Epithelial cell of prostate (primary cell): ENCODE measurements at places on chromosomes 6 and 20.
A peak's percentile ranks its signal among the peaks of the same experiment; 100 is the strongest.

- DNase-seq: no peak
These were observed at the start of gene NKX2-4 for GRCh38 chr20:21397341-21398108. NKX2-4 (minus strand) TSS chr20:21397526; CDS start chr20:21397399, 127 bp downstream.

DNA sequence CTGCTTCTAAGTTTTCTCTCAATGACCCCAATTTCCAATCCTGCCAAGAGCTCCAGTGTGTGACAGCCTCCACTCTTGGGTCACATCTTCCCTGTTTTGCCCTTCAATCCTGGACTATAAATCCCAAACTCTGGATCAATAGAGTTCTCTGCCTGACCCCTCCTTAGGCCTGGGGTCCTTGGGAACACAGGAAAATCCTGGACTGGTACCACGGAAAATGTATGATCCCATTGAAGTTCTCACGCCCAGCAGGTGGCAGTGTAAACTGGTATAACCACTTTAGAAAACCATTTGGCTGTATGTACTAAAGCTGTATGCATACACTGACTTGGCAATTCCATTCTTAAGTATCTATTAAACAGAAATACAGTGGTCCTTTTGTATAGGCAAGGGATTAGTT lies 98.0 kb downstream of the SNAP25 start:
- DNase-seq: no peak

DNA sequence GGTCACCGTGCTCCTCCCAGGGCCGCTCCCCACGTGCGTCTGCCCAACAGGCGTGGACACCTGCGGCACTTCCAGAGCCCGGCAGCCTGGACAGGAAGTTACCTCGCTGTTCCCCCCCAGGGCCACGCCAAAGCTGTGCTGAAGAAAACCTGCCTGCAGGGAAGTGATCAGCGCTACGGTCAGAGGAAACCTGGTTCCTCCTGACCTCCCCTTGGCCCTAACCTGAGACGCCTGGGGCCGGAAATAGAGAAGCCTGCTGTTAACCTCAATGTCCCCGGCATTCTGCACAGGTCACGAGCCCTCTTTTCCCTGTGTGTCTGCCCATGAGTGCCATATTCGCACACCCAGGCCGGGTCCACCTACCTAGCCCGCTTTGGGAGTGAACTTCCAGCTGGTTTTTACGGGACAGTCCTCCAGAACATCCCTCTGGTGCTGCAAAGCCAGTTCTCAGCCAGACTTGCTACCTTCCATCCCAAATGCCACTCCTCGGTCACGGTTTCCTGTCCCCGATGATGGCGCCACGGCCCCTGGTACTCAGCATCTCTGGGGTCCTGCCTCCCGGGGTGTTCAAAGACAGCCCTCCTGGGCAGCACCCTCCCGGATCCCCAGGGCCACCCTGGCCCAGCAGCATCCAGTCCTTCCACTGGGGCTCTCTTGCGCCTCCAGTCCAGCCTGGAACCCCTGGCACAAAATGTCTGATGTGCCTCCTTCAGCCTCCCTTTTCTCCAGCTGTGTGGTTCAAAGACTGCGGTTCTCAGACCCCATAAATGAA lies 12.0 kb upstream of the IRF4 start:
- no peak for DNase-seq

DNA sequence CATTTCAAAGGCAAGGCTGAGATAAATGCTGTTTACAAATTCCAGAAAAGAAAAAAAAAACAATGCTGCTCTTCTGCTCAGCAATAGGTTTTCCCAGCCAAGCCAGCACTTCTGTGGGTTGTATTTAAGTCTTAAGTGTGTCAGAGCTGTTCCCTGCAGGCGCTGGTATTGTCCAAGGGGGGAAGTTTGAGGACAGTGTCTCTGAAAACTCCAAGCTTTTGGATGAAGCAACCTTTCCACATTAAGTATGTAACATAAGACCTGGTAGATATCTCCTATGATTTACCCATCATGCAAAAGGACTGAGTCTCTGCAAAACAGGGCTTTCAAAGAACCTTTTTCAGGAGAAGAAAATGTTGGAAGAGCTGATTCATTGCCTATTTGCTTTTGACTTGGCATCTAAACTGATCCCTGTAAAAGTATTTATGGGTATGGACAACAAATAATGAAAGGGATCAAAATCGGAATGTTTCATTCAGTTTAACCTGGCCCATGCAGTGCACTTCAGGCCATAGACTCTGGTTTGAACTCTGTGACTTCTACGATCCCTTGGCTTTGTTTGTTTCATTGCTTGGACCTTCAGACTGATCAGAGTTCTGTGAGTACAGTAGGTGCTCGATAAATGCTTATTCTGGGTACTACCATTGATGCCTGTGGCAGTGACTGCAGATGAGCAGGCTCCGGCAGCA lies 16.1 kb upstream of the PLG start:
- no peak for DNase-seq

GRCh38 chr6:157060440-157060952 lies 262.8 kb downstream of the TMEM242 start:
- DNase-seq: no peak

- DNase-seq: no peak
These were observed 101.6 kb upstream of the CARMIL1 start for GRCh38 chr6:25177500-25178028.

DNA sequence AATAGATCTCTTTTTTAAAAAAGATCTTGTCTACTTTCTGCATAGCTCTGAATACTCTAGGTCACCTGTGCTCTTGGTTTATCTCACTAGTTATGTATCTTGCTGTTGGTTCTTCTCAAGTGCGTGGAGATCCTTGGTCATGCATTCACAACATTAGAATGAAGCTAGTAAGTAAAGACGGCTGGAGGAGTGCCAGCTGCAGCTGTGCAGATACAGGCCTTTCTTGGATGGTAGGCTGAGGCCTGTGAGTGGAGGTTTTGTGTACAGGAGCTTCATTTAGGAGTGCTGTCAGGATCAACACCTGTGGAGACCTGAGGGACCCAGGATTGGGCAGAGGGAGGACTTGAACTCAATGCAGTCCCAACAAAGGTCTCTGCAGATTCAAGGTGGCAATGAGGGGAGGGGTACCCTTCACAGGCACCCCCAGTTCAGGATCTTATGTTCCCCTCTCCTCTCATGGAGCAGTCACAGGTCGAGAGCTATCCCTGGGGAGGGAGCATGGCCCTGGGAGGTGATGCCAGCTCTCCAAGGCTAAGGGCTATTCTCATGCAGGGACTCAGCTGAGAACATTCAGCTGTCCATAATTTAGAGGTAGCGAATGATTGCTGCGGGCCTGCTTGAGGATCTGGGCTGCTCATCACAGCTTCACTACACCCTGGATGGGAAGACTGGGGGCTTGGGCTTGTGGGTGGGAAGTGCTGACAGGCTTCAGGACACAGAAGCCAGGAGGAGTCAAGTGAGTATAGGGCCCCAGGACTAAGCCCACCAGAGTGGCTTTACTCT lies 98.9 kb upstream of the ENPP5 start:
- no peak for DNase-seq

DNA sequence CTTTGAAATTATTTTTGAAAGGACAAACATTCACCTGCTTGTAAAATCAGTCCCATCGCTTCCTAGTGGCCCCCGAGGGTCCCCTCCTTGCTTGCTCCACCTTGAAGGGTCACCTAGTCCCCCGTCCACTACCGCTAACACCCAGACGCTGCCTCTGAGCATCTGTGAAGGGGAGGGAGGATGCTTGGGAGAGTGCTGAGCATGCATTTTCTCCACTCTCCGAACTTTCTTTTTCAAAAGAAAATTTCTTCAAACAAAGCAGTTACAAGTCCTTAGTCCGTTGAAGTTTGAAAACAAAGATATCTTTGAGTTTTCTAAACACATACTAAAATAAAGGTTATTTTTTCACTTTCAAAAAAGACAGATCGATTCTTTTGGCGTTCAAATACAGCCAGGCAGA lies 224.3 kb upstream of the ARID1B start:
- no peak for DNase-seq

- DNase-seq: no peak
These were observed 68.5 kb upstream of the FOXO3 start for GRCh38 chr6:108492131-108492766.

DNA sequence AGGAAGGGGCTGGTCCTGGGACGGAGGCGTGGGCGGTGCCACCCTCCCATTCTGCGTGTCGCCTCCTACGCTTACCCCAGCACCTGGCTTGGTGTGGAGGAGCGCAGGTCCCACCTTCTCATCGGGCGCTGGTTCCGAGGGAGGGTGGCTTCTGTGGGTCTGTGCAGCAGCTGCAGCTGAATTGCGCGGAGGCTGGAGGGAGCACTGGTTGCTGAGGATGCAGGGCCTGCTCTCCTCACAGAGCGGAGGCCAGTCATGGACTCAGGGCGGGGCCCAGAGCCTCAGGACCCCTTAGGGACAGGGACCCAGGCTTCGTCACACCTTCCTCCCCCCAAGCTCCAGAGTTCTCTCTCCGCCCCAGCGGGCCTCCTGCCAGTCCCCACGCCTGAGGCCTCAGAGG lies 127.8 kb upstream of the MAP3K4 start:
- no peak for DNase-seq

DNA sequence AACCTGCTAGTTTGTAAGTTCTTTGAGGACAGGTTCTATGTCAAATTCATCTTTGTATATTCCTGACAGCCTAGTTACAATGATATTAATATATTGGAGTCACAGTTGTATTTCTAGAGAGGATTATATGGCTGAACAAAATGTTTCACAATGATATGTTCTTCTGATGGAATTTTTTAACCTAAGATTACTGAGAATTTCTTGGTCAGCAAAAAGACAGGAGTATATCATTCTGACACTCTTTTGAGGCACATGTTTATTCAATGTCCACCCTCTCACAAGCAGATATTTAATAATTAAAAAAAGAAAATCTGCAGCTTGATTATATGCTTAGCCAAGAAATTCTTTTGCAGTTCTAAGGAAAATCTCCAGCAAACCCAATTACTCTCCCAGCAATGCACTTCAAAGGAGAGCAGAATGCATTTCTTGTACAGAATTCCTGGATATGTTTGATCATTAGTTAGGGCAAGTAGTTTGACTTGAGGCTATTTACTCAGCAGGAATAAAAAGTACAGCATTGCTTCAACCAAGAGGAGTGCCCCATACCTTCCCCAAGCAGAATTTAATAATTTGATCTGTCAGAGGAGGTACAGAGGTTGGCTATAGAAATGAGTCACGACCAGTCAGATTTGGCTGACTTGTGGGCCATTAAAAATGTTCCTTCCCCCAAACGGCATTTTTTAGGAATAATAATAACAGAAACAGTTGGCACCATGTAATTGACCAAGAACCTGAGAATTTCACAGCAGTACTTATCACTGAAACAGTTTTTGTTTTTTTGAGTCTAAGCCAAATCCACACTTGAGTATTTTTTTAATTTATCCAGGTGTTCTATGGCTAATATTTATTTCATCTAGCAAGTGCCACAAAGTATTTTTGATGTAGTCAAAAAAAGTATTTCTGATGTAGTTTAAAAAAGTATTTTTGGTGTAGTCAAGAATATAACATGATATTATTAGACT lies 508.1 kb upstream of the FLRT3 start:
- peak; percentile 78 for DNase-seq

DNA sequence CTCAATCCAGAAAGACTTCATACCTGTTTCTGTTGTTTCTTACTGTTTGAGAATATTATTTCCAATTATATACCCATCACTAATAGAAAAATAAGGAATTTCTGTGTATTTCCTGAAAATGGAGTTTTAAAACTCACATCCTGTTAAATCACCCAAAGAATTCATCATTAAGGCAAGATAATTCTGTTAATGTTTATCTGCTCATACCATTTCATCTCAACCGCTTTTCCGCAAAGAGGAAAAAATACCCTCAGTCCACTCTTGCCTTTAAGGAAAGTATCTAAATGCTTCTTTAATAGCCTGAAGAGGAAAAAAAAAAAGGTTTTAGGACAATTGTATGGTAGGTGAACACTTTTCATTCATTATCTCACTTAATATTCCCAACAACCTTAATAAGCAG lies 7.3 kb downstream of the TPMT start:
- DNase-seq: no peak

- no peak for DNase-seq
These were observed 99.5 kb downstream of the PHACTR1 start for GRCh38 chr6:12815884-12816600.

DNA sequence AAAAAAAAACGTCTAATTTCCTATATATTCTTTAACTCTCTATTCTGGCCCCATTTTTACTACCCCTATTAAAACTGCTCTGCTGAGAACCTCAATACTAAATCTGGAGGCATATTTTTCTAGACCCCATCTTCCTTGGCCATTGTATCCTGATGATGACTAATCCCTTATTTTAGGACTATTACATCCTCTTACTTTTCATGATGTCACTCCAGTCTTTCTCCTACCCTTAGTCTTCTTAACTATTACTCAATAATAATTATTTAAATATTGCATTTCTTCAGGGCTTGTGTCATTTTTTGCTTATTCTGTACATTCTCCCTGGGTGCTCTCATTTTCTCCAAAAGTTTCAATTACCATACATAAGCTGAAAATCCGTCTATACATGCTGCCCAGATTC lies 6.4 kb downstream of the FBXO30 start:
- no peak for DNase-seq

DNA sequence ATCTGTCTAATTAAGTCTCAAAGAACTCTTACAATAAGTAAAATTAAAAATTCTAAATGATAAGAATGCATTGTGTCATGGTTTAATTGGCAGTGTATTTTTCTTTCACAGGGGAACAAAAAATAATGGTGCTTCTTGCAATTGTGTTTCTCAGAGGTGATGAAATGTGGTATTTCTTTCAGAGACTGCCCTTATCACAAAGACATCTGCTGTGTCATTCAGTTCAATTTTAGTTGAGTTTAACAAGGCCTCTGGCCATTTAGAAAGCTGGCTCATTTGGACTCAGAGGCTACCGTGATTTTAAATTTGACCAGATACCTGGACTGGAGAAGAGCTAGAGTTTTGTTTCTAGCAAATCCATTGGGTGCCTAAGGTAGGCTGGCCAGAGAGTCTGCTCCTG lies 23.6 kb upstream of the ZNF831 start:
- no peak for DNase-seq

DNA sequence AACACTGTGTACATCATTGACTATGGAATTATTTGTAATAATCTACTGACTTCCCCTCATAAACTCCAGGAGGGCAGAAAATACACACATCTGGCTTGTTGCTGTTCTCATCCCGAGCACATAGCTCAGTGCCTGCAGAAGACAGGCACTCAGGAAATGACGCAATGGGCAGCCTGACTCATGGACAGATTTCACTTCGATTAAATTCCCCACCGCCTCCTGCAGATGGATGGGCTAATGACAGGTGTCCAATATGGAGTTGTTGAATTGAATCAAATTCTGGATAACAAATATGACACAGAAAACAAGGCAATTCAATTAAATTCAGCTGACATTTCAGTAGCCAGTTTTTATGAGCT lies 9.1 kb downstream of the ANKRD60 start:
- no peak for DNase-seq

DNA sequence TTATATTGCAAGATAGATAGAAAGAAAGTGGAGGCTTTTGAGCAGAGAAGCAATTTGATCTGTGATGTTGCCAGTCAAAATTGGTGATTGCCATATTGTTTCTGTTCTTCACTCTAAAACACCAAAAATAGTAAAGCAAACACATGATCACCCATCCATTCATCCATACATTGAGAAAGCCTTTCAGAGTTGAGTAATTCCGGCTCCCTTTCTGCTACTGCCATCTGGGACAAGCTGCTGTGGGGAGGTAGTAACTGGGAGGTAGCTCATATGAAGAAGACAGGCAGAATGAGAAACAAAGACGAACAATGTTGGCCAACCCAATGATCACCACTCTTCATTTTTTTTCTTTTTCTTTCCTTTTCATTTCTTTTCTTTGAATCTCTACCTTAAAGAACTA lies 51.1 kb upstream of the HBS1L start:
- DNase-seq: no peak

GRCh38 chr20:8039042-8039441 lies 19.5 kb upstream of the TMX4 start:
- no peak for DNase-seq

- DNase-seq: no peak
These were observed 2.9 kb downstream of the HAO1 start for GRCh38 chr20:7937328-7937727.
